ENCODE measurements at places on chromosomes 6 and 20. TPM values are rescaled to one million over a fixed set of nuclear protein-coding genes. Genes with fewer than 3 reads are reported as not detected.

Gene MDFI
- total RNA-seq = 144 TPM

Gene SYCP2L
- 6.4 TPM for total RNA-seq

Gene ENPP4
- total RNA-seq = 5.7 TPM

Gene BANF2
- total RNA-seq = not detected

Gene ID1
- 73.7 TPM for total RNA-seq

Gene SOX12
- total RNA-seq = 43.4 TPM

Gene KIF6
- total RNA-seq = 1.2 TPM

Gene GTPBP2
- total RNA-seq = 90.6 TPM

Gene SLC44A4
- total RNA-seq = 0.29 TPM

Gene TREML4
- not detected for total RNA-seq

Gene COL12A1
- total RNA-seq = 106 TPM

DNA sequence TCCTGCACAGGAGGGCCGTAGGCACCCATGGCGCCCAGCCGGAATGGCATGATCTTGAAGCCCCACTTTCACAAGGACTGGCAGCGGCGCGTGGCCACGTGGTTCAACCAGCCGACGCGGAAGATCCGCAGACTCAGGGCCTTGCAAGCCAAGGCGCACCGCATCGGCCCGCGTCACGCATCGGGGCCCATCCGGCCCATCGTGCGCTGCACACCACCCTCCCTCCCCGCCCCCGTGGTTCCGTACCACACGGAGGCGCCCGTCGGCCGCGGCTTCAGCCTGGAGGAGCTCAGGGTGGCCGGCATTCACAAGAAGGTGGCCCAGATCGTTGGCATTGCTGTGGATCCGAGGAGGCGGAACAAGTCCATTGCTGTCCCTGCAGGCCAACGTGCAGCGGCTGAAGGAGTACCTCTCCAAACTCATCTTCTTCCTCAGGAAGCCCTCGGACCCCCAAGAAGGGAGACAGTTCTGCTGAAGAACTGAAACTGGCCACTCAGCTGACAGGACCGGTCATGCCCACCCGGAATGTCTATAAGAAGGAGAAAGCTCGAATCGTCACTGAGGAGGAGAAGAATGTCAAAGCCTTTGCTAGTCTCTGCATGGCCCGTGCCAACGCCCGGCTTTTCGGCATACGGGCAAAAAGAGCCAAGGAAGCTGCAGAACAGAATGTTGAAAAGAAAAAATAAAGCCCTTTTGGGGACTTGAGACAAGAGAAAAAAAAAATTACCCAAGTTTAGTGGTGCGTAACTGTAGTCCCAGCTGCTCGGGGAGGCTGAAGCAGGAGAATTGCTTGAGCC, 9.9 kb upstream of the NCOA5 start:
- H3K27me3 ChIP-seq = peaks cover 31% of the 10 kb centered on the region
- H3K4me3 ChIP-seq = no peak overlapping the region
- H3K36me3 ChIP-seq = no peaks in the 10 kb centered on the region
- H3K27ac ChIP-seq = no peak overlapping the region
- H3K4me1 ChIP-seq = no peaks in the 10 kb centered on the region
- no peak for DNase-seq

DNA sequence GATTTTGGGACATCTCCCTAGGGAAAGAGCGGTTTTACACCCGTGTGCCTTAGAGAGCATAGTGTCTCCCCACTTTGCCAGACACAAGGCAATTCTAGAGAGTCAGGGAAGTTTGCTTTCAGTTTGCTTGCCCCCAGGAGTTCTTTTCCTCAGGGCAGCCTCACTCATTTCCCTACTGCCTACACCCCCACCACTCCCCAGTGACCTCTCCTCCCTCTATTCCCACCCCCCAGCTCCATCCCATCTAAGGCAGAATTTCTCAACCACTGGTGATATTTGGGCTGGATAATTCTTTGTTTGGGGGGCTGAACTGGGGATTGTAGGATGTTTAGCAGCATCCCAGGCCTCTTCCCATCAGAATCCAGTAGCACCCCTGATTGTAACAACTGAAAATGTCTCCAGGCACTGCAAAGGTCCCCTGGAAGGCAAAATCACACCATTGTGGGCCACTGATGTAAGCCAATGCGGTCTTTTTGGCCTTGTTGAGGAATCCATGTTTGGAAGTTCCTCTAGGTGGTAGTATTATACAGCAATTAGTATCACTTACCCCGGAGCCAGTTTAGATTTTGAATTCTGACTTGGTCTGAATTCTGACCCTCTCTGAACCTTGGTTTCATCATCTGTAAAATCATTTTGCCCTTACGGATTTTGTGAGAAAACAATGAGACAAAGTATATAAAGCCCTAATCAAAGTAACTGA, 1.3 kb downstream of the EPPIN start:
- peaks cover 9% of the 10 kb centered on the region for H3K27me3 ChIP-seq
- DNase-seq = peak; percentile 2
- no peaks in the 10 kb centered on the region for H3K4me1 ChIP-seq
- no peak overlapping the region for H3K4me3 ChIP-seq
- no peak overlapping the region for H3K27ac ChIP-seq

GRCh38 chr20:22615425-22615824, 31.1 kb upstream of the FOXA2 start:
- H3K4me3 ChIP-seq = no peak overlapping the region
- no peak overlapping the region for H3K27ac ChIP-seq
- H3K36me3 ChIP-seq = no peaks in the 10 kb centered on the region
- no peak for DNase-seq

GRCh38 chr6:36692220-36692619, 5.4 kb upstream of the RAB44 start:
- H3K27me3 ChIP-seq = no peaks in the 10 kb centered on the region
- H3K4me3 ChIP-seq = no peak overlapping the region
- peaks cover 4% of the 10 kb centered on the region for H3K36me3 ChIP-seq
- no peaks in the 10 kb centered on the region for H3K4me1 ChIP-seq

GRCh38 chr20:62776692-62777527, 19.4 kb upstream of the MRGBP start:
- no peaks in the 10 kb centered on the region for H3K36me3 ChIP-seq
- peaks cover 6% of the 10 kb centered on the region for H3K27me3 ChIP-seq
- no peak overlapping the region for H3K4me3 ChIP-seq

- H3K27ac ChIP-seq = peak overlapping the region; percentile 87
- H3K36me3 ChIP-seq = no peaks in the 10 kb centered on the region
- peak; percentile 77 for DNase-seq
- no peak overlapping the region for H3K4me3 ChIP-seq
- peaks cover 25% of the 10 kb centered on the region for H3K4me1 ChIP-seq
- H3K27me3 ChIP-seq = no peaks in the 10 kb centered on the region
Observed at GRCh38 chr6:144898052-144898689, 613.0 kb downstream of the UTRN start.

GRCh38 chr6:32131439-32131948, 1.4 kb upstream of the FKBPL start:
- H3K4me1 ChIP-seq = peaks cover 24% of the 10 kb centered on the region
- H3K36me3 ChIP-seq = no peaks in the 10 kb centered on the region
- H3K27me3 ChIP-seq = no peaks in the 10 kb centered on the region
- H3K4me3 ChIP-seq = no peak overlapping the region
- no peak for DNase-seq

DNA sequence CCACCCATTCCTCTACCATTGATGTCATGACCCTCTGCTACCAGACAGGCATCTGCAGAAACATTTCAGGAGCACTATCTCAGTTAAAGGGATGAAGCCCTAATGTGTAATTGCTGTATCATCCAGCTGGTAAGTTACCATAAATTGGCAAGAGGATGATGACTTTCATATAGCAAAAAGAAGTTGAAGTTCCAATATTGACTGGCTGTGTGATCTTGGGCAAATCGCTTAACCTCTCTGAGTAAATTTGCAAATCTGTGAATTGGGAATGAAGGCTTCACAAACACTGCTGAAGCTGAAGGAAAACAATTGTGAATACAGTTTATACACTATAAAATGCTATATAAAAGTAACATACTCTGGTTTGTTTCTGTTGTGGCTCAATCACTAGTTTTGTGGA, 89.5 kb upstream of the PHACTR1 start:
- no peaks in the 10 kb centered on the region for H3K27me3 ChIP-seq
- no peak overlapping the region for H3K4me3 ChIP-seq
- no peak overlapping the region for H3K27ac ChIP-seq
- H3K4me1 ChIP-seq = no peaks in the 10 kb centered on the region
- no peak for DNase-seq
- no peaks in the 10 kb centered on the region for H3K36me3 ChIP-seq

DNA sequence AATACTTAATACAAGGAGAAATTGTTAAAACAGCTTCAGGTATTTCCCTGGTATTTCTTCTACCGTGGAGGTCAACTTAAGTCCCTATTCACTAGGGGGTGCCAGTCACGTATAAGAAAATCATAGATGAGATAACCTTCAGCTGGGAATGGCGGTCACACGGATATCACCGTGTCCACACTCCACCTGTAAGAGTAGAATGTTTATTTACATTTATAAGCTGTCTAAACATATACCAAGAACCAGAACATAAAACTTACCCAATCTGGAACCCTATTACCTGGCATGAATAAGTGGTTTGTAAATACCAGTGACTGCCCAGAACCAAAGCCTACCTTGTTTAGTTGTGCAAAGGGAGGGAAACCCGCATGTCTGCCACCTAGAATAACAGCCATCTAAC, 1.9 kb upstream of the ELOVL4 start:
- H3K4me3 ChIP-seq = no peak overlapping the region
- H3K36me3 ChIP-seq = no peaks in the 10 kb centered on the region
- no peak overlapping the region for H3K27ac ChIP-seq

GRCh38 chr6:24228123-24228522, 102.1 kb downstream of the NRSN1 start:
- H3K4me3 ChIP-seq = no peak overlapping the region
- H3K27ac ChIP-seq = no peak overlapping the region
- H3K4me1 ChIP-seq = peaks cover 4% of the 10 kb centered on the region
- DNase-seq = no peak

DNA sequence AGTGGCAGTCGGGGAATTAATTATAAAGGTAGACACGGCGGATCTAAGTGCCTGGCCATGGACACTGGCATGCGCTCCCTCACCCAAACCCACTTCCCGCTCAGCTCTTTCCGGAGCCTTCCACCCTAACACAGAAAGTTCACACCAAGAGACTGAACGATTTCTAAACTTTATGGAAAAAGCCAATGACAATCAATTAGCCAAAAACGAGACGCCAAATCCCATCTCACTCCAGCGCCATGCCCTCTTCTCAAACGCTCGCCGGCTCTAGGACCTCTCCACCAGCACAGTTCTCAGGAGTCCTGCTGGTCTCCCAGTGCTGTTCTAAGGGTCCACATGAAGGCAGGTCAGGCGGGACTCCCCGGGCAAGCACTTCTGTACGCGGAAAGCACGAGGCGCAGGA, 641 bp downstream of the SF3B5 start:
- DNase-seq = no peak
- H3K4me3 ChIP-seq = peak overlapping the region; percentile 98

GRCh38 chr6:163066200-163066599, 338.4 kb downstream of the PACRG start:
- no peaks in the 10 kb centered on the region for H3K36me3 ChIP-seq
- H3K4me1 ChIP-seq = no peaks in the 10 kb centered on the region
- H3K4me3 ChIP-seq = no peak overlapping the region
- no peak for DNase-seq
- no peaks in the 10 kb centered on the region for H3K27me3 ChIP-seq

- no peak overlapping the region for H3K4me3 ChIP-seq
- no peaks in the 10 kb centered on the region for H3K36me3 ChIP-seq
- DNase-seq = no peak
- H3K27ac ChIP-seq = no peak overlapping the region
Observed at GRCh38 chr6:44219815-44220784, 3.3 kb upstream of the SLC29A1 start.

DNA sequence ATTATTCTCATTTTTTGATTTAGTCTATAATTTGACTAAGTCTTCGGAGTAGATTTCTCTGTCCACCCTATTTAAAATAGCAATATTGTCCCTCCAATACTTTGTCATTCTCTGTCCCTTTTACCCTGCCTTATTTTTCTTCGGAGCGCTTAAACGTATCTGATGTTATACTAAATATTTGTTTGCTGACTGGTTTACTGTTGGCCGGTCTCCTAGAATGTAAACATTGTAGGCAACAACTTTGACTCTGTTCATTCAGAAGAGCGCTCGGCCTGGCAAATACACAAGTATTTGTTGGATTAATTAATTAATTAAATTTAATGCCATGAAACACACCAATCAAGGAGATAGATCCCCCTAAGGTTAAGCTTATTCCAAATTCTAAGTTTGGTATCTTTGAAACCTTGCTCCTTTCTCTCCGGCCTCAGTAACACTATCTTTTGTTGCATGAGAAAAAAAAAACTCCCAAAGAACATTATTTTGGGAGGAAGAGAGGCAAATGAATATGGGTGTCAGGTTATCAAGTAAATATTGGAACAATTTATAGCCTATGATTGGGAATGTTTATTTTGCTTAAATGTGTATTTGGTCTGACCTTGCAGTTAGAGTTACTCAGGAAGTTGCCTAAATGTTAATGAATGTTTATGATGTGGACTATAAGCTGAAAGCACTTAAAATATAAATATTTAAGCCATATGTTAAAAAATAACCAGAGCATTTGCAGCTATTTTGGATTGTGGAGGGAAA, 231.1 kb downstream of the SOX4 start:
- H3K4me1 ChIP-seq = peaks cover 15% of the 10 kb centered on the region
- DNase-seq = no peak
- H3K27ac ChIP-seq = no peak overlapping the region
- no peaks in the 10 kb centered on the region for H3K27me3 ChIP-seq
- no peaks in the 10 kb centered on the region for H3K36me3 ChIP-seq

DNA sequence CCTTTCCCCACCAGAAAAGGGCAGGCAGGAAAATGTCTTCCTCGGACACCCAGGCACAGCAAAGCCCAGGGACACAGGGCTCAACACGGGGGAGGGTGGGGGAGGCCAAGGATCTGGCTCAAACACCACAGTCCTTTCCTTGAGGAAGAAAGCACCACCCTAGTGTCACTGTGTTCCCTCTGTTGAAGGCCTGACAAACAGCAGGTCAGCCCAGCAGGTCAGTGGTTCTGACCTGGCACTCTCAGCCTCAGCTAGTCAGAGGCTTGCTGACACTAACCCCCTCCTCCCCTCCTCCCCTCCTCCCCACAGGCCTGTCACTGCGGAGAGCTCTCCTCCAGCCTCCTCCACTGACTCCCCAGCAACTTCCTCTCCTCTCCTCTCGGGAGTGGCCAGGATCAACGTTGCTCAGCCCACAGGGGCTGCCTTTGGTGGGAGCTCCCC, 239.6 kb downstream of the LRFN2 start:
- DNase-seq = no peak
- no peak overlapping the region for H3K4me3 ChIP-seq
- H3K27me3 ChIP-seq = no peaks in the 10 kb centered on the region
- peaks cover 29% of the 10 kb centered on the region for H3K4me1 ChIP-seq

GRCh38 chr20:53869466-53870258, 200.7 kb downstream of the BCAS1 start:
- peaks cover 41% of the 10 kb centered on the region for H3K4me1 ChIP-seq
- DNase-seq = peak; percentile 68
- no peaks in the 10 kb centered on the region for H3K27me3 ChIP-seq
- H3K4me3 ChIP-seq = no peak overlapping the region

DNA sequence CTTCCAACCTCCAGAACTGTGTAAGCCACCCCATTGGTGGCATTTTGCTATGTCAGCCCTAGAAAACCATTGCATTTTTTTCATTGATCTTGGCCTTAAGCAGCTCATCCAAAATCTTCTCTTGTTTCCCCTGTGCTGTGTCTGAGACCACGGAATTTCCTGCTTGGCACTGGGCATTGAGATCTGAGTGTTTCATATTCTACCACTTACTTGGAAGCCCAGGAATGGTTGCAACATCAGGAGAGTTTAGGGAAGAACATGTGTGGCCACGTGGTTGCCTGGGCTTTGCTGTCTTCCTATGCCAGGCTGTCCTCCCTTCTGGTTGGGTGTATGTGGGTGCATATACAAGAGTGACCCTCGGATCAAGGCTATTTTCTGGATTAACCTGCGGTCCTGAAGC, 139.3 kb upstream of the PMEPA1 start:
- no peak overlapping the region for H3K27ac ChIP-seq
- peak; percentile 38 for DNase-seq
- peaks cover 7% of the 10 kb centered on the region for H3K27me3 ChIP-seq
- no peaks in the 10 kb centered on the region for H3K36me3 ChIP-seq
- peaks cover 4% of the 10 kb centered on the region for H3K4me1 ChIP-seq
- H3K4me3 ChIP-seq = no peak overlapping the region

Data from astrocyte (in vitro differentiated cells and primary cell).